Stimulated activated CD4-positive, alpha-beta T cell treated with anti-CD3 and anti-CD28 coated beads, Interleukin-15, amount 100 ng/mL, for 1 hour (primary cell): ENCODE measurements at places on chromosomes 12 and 14.
A peak's percentile ranks its signal among the peaks of the same experiment; 100 is the strongest.

DNA sequence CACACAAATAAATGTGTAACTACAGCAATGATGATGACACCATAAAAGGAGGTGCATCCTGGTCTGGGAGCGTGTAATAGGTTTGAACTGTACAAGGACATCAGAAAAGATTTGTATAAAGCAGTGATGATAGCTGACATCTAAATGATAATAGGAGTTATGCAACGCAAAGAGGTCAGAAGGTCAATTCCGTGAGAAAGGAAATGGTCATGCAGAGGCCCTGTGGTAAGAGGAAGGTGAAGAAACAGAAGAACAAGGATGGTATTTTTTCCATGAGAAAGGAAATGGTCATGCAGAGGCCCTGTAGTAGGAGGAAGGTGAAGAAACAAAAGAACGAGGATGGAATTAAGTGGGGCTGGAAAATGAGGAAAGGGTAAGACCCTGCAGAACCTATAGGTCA, 106.7 kb upstream of the TMPO start:
- DNase-seq, result no peak

GRCh38 chr14:67387195-67387594, 24.8 kb downstream of the PLEK2 start:
- no peak for DNase-seq

DNA sequence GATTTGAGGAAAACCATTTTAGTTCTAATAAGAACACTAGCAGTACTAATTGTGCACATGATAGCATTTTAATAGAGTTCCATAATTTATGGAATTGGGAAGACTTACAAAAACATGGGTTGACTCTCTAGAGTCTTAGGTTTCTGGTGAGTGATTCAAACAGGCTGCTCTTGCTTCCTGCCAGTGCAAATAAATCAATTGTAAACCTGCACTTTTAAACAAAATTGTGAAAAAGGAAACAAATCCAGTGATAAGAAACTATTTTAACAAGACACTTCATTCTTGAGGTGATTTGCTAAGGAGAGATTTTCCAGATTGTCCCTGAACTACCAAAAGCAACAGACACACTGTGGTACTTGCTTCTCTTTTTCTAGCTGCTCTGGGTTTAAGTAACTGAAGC, 112.2 kb downstream of the CACNA1C start:
- DNase-seq, result no peak

DNA sequence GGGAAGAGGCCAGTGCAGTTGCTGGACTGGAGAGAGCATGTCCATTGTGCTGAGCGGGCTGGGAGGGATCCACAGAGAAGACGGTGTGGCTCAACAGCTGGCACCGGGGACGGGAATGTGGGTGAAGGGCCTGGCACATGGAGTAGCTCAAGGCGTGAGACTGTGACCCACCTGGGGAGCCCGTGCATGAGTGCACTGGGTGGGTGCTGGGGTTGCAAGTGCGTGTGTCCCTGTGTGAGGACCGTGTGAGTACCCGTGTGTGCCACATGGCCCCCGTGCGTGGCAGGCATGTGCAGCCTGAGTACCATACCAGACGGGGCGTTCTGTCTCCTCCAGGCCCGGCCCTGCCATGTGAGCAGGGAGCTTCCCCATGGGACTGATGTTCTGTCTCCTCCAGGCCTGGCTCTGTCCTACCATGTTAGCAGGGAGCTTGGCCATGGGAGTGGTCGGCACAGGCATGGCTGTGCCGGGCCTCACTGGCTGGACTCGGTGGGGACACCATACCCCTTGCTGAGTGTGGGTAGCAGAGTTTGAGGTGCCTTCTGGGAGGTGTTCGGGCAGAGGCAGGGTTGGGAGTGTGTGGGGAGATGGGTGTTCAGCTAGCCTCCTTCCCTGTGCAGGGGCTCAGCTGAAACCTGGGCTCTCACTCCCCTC, 234.4 kb downstream of the TMEM121 start:
- no peak for DNase-seq

DNA sequence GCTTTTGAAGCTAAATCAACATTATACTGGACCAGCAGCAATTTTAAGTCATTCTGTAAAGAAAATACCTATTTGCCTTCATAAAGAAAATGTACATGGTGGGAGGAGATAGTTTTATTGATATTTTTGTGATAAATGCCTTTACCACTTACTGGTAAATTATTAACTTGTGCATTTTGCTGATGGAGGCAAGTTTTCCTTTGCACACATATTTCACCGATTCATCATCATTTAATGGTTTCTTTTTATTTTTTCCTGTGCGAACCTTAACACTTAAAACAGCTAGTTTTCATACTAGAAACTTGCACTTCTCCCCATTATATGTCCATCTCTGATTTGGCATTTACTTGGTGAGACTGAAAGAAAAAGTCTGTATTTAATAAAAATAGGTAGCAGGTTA, 239.3 kb downstream of the TRHDE start:
- DNase-seq, result no peak

GRCh38 chr12:109961612-109962011, 34.6 kb downstream of the GIT2 start:
- DNase-seq, result no peak

DNA sequence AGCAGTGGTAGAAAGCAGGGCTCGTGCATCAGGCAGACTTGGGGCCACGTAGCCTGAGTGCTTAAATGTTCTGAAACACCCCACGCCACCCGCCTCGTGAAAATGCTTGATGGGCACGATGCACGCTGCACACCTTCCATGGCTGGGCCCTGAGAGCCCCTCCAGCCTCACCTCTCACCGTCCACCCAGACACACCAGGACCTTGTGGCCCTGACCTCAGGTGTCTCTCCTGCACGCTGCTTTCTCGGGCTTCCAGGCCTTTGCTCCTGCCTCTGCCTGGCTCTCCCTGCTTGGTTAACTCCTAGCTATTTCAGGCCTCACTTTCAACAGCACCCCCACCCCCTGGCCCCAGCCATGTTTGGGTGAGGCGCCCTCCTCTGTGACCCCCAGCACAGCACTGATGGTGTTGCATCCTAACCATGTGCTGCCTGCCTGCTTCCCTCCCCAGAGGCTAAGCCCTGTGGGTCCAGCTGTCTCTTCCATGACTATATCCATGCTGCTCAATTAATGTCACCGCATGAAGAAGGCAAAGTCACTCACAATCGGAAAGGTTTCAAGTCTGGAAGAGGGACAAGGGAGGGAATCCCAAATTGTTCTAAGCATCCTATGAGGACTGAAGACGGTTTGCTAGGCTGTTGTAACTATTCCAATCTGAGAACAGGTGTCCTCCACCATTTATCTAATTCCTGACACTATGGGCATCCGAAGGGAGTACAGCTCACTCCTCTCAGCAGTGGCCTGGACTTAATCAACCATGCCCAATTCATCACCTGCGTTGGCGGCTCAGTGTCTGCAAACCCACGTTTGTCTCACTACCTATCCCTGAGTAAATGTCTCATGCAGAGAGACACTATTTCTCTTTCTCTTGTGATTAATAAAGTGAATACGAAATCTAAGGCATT, 82.2 kb downstream of the CCDC88C start:
- DNase-seq, result no peak

- peak; percentile 59 for DNase-seq
Measured at GRCh38 chr12:14884458-14884878, 1.2 kb downstream of the MGP start.

GRCh38 chr12:9760699-9761418, at the start of gene CD69:
CD69 (minus strand) TSS chr12:9760901; CDS start chr12:9760820, 81 bp downstream.
- peak; percentile 47 for DNase-seq

- no peak for DNase-seq
Measured at GRCh38 chr12:72267974-72268373, 4.2 kb upstream of the TRHDE start.

DNA sequence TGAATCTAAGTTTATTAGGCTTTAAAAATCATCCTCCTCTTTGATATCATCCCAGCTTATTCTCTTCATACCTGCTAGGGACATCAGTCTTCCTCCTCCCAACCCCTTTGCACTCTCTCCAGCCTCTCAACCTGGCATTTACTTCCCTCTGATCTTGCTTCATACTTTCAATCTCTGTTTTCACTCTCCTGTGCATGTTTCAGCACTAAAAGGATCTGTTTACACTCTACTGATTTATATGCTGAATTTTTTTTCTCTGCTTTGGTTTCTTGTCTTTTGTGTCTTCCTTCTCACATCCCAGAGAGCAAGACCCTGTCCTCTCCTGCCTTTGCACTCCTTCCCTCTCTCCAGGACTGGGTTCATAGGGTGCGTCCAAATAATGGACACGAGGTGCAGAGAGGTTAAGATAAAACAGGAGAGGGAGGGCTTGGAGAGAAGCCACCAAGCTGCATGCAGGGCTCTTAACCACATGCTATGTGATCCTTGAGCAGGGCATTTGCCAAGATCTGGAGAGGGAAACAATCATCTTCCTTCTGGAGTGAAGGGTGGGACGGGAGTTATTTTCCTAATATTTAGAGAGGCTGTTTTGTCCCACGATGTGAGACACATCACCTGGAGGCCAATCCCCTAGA, 3.0 kb upstream of the CISTR start:
- no peak for DNase-seq

DNA sequence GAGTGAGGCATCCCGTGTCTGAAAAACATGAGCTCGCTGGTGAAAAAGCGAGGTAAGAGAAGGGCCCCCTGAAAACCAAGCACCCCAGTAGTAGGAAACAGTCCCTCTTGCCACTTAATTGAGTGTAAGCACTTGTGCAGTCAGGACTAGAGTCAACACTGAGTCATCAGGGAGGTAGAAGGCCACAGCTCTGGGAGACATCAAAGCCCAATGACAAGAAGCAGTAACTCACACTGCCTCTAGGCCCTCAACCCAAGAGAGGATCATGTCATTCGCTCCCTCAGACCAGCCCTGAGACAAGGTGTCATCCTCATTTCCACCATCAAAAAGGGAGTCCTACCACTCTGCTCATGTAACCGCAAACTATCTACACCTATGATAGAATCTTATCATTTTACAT, 17.8 kb downstream of the POMT2 start:
- DNase-seq, result no peak

GRCh38 chr12:100186071-100186470, 14.5 kb upstream of the ACTR6 start:
- DNase-seq, result no peak

GRCh38 chr12:913919-914698, 35.4 kb downstream of the RAD52 start:
- no peak for DNase-seq

DNA sequence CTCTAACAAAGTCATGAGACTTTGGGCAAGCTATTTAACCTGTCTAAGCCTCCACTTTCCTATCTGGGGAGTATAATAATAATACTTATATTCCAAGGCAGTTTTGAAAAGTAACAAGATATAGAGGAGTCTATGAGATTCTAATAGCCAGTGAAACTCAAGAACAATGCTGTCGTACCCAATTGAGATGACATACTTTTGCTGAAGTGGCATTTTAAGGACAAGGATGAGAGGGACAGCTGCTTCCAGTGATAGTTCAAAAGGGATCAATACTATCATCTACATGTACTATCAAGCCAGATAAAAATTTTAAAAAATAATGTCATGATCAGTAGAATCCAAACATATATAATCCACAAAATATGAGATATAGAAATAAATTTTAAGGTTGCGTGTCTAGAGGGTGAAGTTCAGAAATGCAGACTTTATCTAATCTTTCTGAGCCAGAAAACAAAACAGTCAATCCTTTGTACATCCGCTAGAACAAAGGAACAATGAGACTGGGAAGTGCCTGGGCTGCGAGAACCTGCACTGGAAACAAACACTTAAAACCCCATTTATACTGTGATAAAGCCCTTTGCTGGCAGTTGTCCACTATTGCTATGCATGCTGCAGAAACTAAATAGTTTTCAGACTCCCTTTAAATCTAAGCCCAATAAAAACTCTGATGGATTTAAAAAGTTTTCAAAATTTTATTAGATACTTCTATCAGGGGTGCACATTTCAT, 38.6 kb downstream of the PTPRB start:
- no peak for DNase-seq

DNA sequence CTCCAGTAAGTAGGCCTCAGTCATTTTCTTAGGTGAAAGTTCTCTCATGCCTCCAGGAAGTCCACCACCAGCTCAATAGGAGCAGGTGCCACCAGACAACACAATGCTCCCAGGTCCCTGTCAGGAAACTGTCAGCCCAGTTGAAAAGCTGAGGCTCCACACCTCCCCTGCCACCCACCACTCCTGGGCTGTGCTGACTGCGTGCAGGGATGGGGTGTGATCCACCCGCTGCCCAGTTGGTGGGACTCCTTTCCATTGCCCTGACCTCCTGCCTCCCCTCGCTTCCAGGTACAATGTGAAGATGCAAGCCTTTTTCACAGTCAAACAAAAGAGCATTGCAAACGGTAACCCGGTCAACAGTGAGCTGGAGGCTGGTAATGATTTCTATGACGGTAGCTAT, 64.8 kb upstream of the RIN3 start:
- no peak for DNase-seq

DNA sequence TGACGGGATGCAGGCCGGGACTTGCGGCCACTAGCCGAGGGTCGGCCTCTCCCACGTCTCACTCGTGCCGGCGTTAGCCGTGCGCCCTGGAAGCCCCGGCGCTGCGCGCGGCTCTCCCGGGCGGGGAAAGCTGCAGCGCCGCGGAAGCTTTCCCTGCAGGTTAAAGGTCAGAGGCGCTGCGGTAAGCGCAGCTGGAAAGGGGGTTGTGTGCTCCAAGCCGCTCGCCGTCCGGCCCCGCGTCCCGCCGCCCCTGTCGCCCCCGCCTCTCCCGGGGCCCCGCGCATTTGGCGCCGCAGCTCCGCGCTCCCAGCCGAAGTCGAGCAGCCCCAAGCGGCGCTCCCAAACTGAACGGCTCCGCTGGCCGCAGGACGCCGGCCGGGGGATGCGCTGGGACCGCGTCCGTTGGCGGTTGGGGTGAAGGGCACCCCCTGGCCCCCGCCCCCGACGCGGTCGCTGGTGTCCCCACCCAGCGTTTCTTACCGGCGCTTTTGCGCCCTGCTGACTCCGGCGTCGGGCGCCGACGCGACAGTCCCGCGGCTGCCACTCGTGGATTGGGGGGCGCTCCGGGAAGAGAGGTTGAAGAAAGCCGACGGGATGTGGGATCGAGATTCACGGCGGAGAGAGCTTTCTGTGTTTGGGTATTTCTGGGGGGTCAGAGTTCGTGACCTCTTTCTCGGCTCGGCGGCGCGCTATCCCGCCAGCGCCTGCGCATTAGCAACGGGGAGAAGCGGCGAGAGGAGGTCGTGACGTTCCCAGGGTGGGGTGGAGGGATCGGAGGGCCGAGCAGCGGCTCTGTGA, at the start of gene NR2C1:
Gene NR2C1 (minus strand): TSS at position 719 of the 798 bp plus-strand sequence. CDS start 6,234 bp downstream, outside the sequence.
- peak; percentile 81 for DNase-seq

GRCh38 chr12:92096346-92097136, 49.1 kb downstream of the BTG1 start:
- DNase-seq, result no peak

- no peak for DNase-seq
Measured at GRCh38 chr12:2528001-2528400, 266.8 kb upstream of the FKBP4 start.
